ENCODE measurements at places on chromosomes 1 and 21. TPM values are rescaled to one million over a fixed set of nuclear protein-coding genes. Genes with fewer than 3 reads are reported as not detected.

DNA sequence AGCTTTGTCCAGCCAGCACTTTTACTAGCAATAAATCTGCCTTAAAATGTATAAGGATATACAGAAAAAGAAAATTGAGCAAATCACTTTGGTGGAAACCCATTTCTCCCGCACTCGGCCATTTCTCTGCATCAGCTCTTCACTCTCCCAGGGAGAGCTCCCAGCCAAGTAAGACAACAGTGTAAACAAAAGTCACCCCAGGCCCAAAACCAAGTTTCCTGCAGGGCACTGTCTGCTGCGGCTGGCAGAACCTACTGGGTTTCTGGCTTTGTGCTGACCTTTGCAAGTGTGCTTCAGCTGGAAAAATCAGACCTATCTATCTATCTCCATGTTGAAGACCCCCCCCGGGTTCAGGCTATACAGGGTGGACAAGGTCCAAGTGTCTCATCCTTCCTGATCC, 476.7 kb upstream of the CAMK1G start:
- no peak for DNase-seq

- no peak for DNase-seq
Measured at GRCh38 chr1:160636076-160636475, 10.8 kb downstream of the SLAMF1 start.

DNA sequence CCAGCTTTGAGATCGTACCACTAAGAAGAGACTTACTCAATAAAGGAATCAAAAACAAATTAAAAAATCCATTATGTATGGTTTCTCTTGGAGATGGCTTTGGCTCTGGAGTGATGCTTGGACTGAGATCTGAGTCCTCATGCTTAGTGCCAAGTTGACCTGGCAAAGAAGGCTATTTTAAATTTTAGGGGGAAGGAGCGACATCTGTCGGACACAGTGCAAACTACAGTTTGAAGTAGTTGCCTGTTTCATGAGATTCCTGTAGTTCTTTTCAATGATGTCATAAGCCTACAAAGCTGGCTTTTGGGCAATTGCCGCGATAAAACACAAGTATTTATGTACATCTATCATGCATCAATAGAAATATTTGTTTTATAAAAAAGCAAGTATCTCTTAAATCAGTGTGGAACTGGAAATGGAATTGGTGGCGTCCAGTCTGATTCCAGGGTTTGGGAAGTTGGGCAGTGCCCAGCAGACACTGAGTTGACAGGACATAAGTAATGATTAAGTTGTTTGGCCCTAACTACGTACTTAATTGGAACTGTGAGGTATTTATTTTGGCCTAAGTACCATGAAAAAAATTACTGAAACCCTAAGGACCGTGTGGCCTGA, 50.0 kb downstream of the TBCE start:
- DNase-seq = peak; percentile 90

- DNase-seq = no peak
Measured at GRCh38 chr1:174775621-174776020, 224.1 kb upstream of the CACYBP start.

- DNase-seq = no peak
Measured at GRCh38 chr1:26218906-26219494, 15.0 kb upstream of the CEP85 start.

Gene ADGRB2
- 1.8 TPM for total RNA-seq

Gene NBPF4
- not detected for total RNA-seq

Gene CLIC4
- 227 TPM for total RNA-seq

- no peak for DNase-seq
Measured at GRCh38 chr21:26597981-26598380, 24.9 kb upstream of the CYYR1 start.

Gene PLPPR5
- total RNA-seq = 0.21 TPM

DNA sequence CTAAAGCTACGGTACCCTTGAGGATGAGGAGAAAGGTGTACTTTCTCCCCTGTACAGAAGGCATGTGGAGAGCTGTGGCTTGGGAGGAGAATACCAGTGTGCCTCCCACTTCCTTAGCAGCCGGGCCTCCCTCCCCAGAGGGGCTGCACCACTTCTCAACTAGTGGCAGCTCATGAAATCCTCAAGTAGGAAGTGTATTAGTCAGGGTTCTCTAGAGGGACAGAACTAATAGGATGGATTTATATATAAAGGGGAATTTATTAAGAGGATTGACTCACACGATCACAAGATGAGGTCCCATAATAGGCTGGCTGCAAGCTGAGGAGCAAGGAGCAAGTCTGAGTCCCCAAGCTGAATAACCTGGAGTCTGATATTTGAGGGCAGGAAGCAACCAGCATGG, 53.1 kb upstream of the PPP2R5A start:
- no peak for DNase-seq

DNA sequence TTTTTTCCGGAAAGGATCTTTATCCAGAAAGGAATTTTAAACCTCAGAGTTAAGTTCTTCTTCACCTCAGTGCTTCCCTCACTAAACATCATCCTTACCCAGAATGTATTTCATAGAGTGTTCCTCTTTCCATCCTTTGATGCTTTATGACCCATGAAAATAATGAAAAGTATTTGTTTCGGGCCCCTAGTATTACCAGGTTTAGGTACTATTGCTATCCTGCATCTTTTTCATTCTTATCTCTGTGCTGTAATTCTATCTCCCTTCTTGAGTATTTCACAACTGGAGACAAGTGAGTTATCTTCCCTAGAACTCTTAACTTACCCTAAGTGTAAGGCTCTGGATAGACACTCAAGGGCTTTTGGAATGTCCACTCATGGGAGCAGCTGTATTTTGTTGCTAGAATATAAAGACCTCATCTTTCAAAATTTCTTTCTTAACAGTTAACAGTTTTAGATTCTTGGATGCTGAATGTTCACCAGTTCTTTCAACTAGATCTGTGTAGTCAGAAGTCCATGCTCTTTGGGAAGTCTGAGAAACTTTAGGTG, 26.2 kb downstream of the UCK2 start:
- no peak for DNase-seq

DNA sequence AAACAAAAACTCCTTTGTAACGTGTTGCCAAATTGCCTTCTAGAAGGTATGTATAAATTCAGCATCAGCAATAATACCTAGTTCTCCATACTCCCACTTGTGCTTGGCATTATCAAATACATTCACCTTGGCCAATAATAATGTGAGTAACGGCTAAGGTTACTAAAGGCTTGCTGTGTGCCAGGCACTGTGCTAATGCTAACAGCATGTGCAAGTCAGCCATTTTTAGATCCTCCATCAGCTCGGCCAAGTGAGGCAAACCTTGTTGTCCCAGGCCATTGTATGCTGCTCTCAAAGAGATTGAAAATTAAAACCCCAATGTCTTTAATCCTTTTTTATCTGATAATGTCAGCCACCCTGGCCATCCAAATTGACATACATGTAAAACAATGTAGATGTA, 48.1 kb downstream of the STYXL2 start:
- DNase-seq = no peak

Gene CNR2
- total RNA-seq = 0.09 TPM

GRCh38 chr1:55654171-55654570, 439.0 kb upstream of the USP24 start:
- DNase-seq = no peak

Gene COQ8A
- 27.4 TPM for total RNA-seq

Gene OR10J1
- not detected for total RNA-seq

Gene IFI6
- 129 TPM for total RNA-seq

GRCh38 chr1:184892116-184892515, 82.2 kb downstream of the NIBAN1 start:
- DNase-seq = no peak

DNA sequence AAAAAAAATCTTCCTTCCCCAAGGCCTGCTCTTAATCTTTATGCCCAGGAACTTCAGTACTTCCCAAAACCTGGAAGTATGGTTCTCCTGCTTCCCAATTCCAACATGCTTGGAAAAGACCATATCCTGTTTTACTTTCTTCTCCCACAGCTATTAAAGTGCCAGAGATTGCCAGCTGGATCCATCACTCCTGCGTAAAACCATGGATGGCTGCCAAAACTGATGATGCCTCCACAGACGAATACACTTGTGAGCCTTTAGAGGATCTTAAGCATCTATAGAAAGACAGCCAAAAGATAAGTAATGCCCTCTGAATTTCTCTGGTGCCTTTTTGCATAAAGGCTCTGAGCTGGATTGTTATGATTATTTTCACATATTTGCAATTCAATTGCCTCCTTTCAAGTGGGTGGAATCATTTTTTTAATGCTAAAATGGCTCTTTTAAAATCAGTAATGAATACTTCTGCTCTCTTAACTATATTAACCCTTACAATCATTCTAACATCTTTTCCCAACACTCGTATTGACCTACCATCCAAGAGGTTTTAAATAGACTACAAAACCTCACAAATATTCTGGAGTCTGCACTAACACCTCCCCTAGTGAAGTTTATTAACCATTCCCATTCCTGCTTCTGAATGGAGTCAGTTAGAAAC, 1807.8 kb downstream of the BRINP3 start:
- peak; percentile 18 for DNase-seq

DNA sequence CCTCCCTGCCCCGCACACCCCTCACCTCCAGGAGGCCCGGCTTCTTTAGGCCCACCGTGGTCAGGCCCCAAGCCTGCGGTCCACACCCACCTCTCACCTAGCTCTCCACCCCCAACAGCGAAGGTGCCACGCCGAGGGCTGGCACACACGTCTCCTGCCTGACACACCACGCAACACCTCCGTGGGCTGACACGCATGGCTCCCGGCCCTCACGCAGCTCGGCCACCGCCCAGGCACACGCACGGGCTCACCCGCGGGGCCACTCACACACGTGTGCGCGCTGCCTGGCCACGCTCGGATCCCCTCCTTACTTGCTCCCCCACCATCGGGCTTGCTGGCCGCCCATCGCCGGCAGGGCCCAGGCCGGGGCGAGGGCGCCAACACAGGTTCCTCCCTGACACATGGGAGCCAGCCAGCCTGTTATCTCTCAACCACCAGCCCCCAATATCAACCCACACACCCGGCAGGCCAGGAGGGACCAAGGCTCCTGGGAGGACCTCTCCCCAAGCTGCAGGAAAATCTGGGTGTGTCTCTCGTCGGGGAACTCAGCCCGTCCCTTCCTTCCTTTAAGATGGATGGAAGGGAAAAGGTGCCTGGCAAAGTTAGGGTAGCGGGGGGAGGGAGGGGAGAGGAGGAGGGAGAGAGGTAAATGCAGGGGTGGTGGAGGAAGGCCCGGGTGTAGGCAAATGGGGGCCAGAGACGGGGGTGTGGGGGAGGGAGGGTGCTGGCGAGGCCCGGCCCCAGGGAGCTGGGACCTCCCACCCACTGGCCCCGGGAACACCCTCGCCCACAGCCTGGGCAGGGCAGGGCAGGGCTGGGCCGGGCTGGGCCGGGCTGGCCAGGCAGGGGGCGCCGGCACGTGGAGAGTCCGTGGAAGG, 546 bp downstream of the ELOVL1 start:
- no peak for DNase-seq

- no peak for DNase-seq
Measured at GRCh38 chr1:205351984-205352713, 4.6 kb downstream of the KLHDC8A start.

Gene KCND3
- 12.1 TPM for total RNA-seq

DNA sequence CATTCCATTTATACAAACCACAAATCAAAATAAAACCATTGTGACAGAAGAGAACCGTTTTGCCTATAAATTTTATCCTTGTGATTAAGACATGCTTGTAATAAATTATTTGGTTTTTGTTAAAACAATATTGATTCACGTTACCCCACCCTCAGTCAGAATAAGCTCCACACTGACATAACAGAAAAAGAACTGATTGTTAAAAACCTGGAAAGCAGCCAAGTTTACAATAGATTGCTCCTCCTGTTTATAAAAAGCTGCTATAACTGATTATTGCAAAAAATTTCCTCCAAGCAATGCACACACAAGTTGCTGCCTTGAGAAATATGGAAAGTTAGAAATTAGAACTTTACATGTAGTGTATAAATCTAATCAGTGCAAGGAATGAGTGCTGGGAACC, 263.5 kb downstream of the SETD4 start:
- peak; percentile 39 for DNase-seq

Gene CYP4A11
- not detected for total RNA-seq

DNA sequence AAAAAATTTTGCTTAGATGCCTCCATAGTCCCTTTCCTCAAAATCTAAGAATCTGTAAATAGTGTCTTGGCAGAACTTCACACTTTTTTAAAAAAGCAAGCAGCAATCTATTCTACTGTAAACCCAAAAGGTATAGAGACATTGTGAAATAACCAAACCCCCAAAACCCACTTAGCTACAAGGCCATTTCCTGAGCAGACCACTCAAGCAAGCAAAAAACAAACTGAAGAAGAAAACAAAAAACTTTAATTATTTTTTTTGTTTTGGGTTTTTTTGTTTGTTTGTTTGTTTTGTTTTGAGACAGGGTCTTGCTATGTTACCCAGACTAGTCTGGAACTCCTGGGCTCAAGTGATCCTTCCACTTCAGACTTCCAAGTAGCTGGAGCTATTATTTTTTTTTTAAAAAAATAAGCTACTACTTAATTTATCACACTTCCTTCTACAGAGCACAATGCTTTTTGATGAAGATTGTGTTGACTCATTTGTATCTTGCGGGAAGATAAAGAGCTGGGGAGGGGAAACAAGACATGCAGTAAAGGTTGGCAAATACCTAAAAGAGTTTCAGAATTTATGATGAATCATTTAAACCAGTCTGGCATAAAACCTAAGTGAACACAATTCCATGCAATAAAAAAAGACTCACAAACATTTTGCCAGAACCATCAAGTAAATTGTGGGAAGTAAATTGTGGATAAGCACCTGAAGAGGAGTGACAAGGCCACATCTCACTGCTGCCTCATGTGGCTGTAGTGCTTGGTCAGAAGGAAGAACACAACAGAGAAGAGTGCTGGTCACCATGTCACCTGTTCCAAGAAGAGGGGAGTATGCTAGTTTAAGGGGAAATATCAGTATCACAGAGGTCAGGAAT, 2.7 kb upstream of the PTPN22 start:
- DNase-seq = no peak

Gene CSRP1
- 278 TPM for total RNA-seq

DNA sequence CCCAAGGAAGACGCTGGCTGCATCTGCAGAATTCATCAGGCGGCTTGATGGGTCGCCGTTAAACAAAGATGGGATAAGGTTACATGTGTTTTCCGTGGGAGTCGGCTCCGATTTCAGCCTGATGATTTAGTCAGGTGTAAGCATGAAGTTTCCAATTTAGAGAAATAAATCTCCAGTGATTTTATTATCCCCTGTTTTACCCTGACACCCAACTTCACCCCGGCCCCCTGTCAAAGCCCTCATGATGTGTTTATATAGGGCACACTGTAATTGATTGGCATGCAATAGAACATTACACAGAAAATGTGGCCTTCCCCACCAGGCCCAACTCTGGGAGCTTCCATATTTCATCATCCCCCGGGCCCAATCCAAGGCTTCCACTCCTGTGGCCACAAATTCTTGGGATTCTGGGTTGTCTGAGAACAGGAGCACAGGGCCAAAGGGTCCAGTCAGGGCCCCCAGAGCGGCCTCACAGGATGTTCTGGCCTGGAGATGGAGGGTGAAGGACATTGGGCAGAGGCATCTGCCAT, 72.5 kb downstream of the FOXD2 start:
- no peak for DNase-seq

GRCh38 chr1:29519108-29519787, 282.9 kb downstream of the PTPRU start:
- DNase-seq = no peak

GRCh38 chr21:36636439-36636838, 62.5 kb upstream of the SIM2 start:
- DNase-seq = no peak

Measured in lung (tissue), 17 donors.